T-helper 17 cell (primary cell): ENCODE measurements at places on chromosomes 5 and 9. TPM values are rescaled to one million over a fixed set of nuclear protein-coding genes. Genes with fewer than 3 reads are reported as not detected.

DNA sequence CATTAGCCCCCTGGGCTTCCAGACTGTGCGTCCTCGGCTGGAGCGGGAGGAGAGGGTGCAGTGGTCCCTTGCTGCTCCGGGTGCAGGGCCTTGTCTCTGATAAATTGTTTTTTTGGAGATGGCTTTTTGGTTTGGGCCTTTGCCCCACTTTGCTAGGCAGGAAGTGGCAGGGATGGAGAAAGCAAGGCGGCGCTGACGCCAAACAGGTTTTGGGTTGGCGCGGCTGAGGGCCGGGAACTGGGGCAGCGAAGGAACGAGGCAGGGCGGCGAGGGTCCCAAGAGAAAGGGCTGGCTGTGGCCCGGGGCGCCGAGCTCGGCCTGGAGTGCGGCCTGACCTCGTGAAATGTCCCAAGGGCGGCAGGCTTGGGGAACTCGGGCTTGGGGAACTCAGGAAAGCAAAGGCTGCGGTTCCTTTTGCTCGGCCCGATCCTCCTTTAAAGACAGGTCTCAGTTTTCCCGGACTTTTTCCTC lies 4.1 kb downstream of the LHX2 start:
- no peak for DNase-seq

GRCh38 chr9:133354766-133355165 lies 1.5 kb downstream of the SURF1 start:
- DNase-seq = no peak

- DNase-seq = no peak
These were observed 21.5 kb downstream of the MVB12B start for GRCh38 chr9:126347911-126348760.

DNA sequence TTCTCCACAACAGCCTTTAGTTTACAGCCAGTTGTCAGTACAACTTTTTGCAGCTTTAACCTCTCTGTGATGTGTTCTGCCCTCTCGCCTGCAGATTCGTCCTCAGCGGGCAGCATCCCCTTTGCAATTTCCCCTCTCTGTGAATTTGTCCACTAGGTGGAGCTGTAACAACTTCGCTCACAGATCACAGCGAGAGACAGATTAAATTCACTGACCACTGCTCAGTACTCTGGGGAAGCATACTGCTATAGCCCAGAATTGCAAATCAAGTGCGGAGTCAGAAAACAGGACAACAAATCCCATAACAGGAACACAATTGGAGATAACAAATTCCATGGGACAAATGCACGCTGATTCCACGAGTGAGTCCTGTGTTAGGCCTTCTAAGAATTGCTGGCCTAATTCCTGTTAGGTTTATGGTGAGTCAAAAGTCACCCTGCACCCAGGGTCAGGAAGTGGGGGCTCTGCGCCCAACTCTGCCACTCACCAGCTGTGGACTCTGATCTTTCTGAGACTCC lies 2124.9 kb downstream of the MAT2B start:
- DNase-seq = no peak

DNA sequence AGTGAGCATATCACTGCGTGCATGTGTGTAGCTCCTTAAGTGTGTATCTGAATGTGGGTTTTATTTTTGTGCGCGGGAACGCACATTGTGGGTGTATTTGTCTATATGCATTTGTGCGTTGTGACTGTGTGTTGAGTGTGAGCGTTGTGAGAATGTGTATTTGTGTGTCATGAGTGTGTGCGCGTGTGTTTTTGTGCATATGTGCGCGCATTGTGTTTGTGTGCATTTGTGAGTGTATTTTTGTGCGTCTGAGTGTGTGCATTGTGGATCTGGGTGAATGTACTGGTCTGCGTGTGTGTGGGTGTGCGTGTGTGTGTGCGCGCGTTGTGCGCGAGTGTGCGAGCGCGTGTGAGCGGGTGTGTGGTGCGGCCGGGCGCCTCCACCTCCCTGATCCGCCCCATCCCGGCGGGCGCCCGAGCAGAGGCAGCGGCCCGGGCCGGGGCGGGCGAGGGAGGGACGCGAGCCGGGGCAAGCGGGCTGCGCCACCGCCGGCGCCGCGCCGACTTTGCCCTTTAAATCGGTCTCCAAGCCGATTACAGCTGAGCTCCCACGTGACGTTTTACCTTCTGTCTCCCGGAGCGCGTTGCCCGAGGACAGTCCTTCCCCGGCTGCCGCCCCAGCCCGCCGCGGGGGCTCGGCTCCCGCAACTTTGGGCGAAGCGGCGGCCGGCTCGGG lies at the start of gene RASGRF2:
TSS of gene RASGRF2 (plus strand) at position 596 of the 675 bp plus-strand sequence. CDS start 376 bp downstream, outside the sequence.
- DNase-seq = peak; percentile 29

- no peak for DNase-seq
These were observed 32.7 kb upstream of the ADRA1B start for GRCh38 chr5:159883522-159883950.

GRCh38 chr5:143213231-143213850 lies 190.1 kb downstream of the NR3C1 start:
- no peak for DNase-seq

DNA sequence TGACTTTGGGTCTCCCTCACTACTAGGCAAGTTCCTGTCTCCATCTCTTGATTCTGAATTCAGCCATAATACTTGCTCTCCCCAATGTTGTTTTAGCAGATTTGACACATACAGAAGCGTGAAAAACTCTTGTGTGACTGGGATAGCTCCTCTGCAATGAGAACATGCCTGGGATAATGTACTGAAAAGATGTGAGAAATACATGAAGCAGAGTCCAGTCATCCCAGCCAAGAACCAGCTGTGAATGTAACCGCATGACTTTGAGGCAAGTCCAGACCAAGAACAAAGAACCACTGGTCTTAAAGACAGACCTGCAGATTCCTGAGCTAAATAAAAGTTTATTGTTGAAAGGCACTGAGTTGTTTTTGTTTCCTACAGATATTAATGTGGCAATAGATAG lies 135.0 kb downstream of the NMUR2 start:
- DNase-seq = no peak

DNA sequence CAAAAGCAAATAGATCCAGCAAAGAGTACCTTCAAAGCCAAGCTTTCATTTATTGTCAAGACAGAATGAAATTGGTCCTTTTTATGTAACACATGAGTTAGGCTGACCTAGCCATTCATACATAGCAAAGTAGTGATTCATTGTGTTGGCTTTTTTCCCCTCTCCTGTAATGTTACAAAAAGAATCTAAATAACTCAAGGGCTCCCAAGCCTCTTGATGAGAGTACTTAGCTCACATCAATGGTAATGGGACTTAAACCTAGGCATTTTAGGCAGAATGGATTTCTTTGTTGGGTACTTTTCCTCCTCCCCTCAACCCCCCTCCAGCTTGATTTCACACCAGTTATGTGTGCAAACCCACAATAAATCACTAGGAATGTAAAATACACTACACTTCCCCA lies 123.7 kb downstream of the EBF1 start:
- DNase-seq = no peak

- no peak for DNase-seq
These were observed 188.7 kb upstream of the MSX2 start for GRCh38 chr5:174535669-174536068.

GRCh38 chr9:97761879-97762278 lies 64.7 kb upstream of the XPA start:
- DNase-seq = no peak

DNA sequence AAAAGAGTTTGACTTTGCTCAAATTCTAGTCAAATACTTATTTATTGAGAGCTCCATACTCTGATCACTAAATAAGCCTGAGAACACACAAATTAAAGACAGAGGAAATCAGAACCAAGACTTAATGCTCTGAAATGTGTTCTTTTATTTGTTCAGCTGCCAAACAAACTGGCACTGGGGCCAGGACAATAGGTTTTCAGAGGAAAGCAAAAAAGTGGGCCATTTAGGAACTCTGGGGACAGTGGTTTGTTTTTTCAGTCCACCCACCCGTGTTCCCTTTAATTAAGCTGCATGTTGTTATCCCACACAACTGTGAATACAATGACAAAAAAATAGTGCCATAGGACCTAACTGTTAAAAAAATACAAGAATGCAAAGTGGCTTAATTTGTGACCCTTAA lies 95.4 kb upstream of the RETREG1 start:
- DNase-seq = no peak

GRCh38 chr5:116922532-116922931 lies 347.9 kb upstream of the SEMA6A start:
- no peak for DNase-seq

GRCh38 chr9:135487281-135488012 lies 7.9 kb downstream of the PPP1R26 start:
- DNase-seq = no peak

GRCh38 chr5:62041156-62041756 lies 264.8 kb upstream of the KIF2A start:
- no peak for DNase-seq

DNA sequence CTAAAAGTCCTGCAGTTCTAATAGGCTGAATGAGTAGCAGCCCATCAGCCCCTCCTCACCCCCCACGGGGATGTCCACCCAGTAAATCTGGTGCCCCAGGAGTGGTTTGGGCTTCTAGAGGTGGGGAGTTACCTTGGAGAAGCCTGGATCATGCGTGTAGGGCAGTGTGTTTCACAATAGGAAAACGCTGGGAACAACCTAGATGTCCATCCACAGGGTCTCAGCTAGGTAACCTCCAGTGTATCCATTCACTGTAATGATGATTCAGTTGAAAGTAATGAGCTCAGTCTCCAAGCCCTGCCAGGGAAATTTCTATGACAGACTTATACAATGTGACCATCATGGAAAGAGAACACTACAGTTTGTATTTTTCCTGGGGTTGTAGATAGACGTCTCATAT lies 51.8 kb downstream of the NDST1 start:
- DNase-seq = no peak

DNA sequence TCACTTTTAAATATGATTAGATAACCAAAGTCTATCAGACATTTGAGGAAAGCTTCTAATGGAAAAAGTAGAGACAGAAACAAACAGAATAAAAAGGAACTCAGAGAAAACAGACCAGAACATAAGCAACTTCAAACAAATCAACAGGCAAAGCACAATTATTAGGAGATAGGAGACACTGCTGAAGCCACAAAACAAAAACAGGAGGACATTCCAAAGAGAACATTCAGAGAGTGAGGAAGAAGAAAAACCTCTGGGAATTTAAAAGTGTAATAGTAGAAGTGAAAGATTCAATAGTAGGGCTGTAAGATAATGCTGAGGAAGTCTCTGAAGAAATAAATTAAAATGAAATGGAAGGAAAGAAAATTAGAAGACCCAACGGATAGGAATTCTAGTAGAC lies 83.2 kb upstream of the TBCA start:
- DNase-seq = no peak

DNA sequence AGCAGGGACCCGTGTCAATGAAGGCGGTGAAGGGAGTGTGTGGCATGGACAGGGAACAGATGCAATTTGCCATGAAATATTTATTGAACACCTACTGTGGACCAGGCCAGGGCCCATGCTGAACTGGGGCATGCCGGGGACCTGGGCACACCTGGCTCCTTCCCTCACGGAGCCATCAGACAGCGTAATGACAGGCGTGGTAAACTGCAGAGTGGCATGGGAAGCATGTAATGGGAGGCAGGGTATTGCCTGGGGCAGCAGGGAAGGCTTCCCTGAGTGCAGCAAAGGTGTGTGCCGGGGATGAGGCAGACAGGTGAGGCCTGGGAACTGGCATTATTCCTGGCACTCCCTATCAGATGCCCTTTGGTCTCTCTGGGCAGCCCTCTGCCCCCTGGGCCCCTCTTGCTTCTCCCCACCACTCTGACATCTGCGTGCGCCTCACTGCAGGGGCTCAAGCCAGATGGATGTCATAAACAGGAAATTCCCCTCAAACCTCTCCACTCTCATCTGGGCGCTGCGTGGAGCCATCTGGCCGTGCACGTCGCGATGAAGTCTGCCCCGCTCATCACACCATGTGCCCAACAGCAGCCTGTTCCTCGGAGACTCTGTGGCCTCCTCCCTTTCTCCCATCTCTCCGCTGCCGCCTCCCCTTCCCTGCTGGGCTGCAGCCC lies 67.6 kb downstream of the HMCN2 start:
- no peak for DNase-seq

The NPDC1 gene
- 202 TPM for total RNA-seq

The PLPPR1 gene
- total RNA-seq = not detected

The GRM6 gene
- total RNA-seq = not detected

The JMY gene
- total RNA-seq = 74.3 TPM

The GABRA6 gene
- total RNA-seq = not detected

The DMGDH gene
- 2.2 TPM for total RNA-seq

The CD14 gene
- 9.2 TPM for total RNA-seq

The PCDHGA7 gene
- 0.25 TPM for total RNA-seq
